ENCODE measurements at places on chromosomes 11 and 22. TPM values are rescaled to one million over a fixed set of nuclear protein-coding genes. Genes with fewer than 3 reads are reported as not detected.

- H3K36me3 ChIP-seq = no peaks in the 10 kb centered on the region
- DNase-seq = no peak
These were observed 273.7 kb downstream of the C11orf87 start for GRCh38 chr11:109695696-109696095.

DNA sequence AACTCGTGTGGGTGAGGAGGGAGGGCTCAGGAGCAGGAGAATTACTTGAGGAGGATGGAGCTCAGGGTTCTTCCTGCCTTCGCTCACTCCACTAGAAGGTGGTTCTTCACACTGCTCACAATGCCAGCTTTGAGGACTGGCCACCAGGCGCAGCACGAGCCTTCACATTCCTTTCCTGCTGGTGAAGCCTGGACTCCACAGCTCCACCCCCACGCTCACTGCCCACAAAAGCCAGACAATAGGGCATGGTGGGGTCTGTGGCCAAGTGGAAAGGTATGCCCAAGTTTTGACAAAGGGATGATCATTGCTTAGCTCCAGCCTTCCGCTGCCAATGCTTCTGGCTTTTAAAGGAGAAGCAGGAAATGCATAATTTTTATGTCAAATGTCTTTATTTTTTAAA is 58.0 kb upstream of the FADD start:
- H3K27ac ChIP-seq = no peak overlapping the region
- H3K4me3 ChIP-seq = no peak overlapping the region
- no peaks in the 10 kb centered on the region for H3K36me3 ChIP-seq
- no peak for DNase-seq
- peaks cover 15% of the 10 kb centered on the region for H3K4me1 ChIP-seq
- peaks cover 7% of the 10 kb centered on the region for H3K27me3 ChIP-seq

GRCh38 chr11:24683583-24683982 is 186.7 kb downstream of the LUZP2 start:
- no peak overlapping the region for H3K4me3 ChIP-seq
- H3K27me3 ChIP-seq = no peaks in the 10 kb centered on the region
- H3K36me3 ChIP-seq = no peaks in the 10 kb centered on the region

DNA sequence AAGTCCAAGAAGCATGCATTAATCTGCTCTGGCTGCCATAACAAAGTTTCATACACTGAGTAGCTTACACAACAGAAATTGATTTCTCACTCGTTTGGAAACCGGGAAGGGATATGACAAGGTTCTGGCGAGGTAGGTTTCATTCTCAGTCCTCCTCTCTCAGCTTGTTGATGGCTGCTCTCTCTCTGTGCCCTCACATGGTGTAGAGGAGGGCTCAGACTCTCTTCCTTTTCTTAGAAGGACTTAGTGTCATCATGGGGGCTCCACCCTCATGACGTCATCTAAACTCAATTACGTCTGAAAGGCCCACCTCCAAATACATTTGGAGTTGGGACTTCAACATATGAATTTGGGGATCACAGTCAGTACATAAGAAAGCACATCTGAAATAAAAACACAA is 18.6 kb downstream of the GLYATL1 start:
- H3K4me3 ChIP-seq = no peak overlapping the region
- no peak overlapping the region for H3K27ac ChIP-seq
- H3K27me3 ChIP-seq = no peaks in the 10 kb centered on the region

- H3K36me3 ChIP-seq = no peaks in the 10 kb centered on the region
- no peak overlapping the region for H3K27ac ChIP-seq
- no peaks in the 10 kb centered on the region for H3K4me1 ChIP-seq
- H3K4me3 ChIP-seq = no peak overlapping the region
- H3K27me3 ChIP-seq = no peaks in the 10 kb centered on the region
- no peak for DNase-seq
These were observed 3.2 kb downstream of the MS4A3 start for GRCh38 chr11:60059521-60060240.

GRCh38 chr11:96144553-96144952 is 198.4 kb downstream of the MAML2 start:
- peaks cover 39% of the 10 kb centered on the region for H3K4me1 ChIP-seq
- H3K36me3 ChIP-seq = no peaks in the 10 kb centered on the region
- H3K27ac ChIP-seq = peak overlapping the region; percentile 38
- H3K27me3 ChIP-seq = no peaks in the 10 kb centered on the region
- DNase-seq = no peak
- no peak overlapping the region for H3K4me3 ChIP-seq

GRCh38 chr11:116712428-116712827 is 60.4 kb downstream of the BUD13 start:
- no peak overlapping the region for H3K27ac ChIP-seq
- no peak for DNase-seq
- H3K36me3 ChIP-seq = no peaks in the 10 kb centered on the region
- H3K4me3 ChIP-seq = no peak overlapping the region
- no peaks in the 10 kb centered on the region for H3K4me1 ChIP-seq

Gene TMEM191C
- 5.9 TPM for total RNA-seq

Data from hepatocyte (in vitro differentiated cells).